ENCODE measurements at places on chromosomes 6 and 20.
A peak's percentile ranks its signal among the peaks of the same experiment; 100 is the strongest.

- DNase-seq: no peak
These were observed 145.1 kb downstream of the PREX1 start for GRCh38 chr20:48682529-48683363.

DNA sequence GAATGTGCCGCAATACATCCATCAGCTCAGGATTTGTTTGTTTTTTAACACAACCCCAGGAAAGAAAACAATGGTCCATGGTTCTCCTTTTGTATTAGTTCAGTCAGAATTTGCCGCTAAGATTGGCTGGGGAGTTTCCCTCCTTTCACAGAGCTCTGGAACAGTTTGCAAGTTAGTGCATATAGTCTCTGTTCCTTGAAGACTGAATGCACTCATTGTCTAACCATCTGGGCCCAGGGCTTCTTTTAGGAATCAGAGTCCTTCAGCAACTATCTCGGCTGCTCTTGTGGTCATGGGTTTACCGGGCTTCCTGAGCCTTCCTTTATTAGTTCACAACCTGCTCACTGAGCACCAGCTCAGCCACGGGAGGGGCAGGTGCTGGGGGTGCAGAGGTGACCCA, 121.3 kb downstream of the SLC23A2 start:
- DNase-seq: no peak

GRCh38 chr20:4869290-4870193, 131.8 kb downstream of the SLC23A2 start:
- DNase-seq: peak; percentile 46

DNA sequence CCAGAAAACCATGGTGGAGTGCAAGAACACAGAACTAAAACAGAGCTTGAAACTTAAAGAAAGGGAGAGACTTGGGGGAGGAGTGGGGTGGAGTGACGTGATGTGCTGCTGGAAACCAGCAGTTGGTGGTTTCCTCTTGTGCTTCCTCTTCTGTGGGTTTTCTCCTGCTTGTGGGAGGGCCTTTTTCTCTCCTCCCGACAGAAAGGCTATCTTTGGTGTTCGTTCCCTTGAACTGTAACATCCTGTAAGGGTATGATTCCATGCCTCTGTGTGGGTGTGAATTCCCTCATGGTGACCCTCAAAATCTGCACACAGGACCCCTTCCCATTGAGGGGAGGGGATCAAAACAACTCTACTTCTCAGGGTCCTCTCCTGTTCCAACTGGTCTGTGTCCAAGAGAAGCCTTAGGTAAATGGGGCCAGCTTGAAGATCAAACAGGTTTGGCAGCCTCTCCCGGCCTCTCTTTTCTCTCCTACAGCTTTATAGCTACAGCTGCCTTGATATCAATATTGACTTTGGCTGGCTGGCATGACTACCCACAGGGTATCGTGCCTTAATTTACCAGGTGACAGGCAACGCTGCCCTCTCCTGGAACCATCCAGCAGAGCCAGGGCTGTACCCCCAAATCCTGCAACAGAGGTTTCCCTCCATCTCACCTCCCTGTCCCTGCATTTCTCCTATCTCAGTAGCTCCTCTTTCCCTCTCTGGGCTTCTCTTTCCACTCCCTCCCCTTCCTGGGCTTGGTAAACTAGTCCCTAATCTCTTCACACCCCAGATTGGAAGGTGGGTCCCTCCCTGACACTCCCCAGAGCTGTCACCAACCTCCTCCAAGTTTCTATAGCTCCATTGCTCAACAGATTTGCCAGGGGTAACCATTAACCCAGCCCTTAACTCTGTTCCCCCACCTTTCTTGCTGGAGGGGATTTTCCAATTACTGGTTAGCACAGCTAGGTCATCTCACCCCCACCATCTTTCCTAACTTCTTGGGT, 1.5 kb upstream of the MSH5 start:
- peak; percentile 83 for DNase-seq

- DNase-seq: no peak
These were observed 4.0 kb upstream of the GABRR1 start for GRCh38 chr6:89221129-89221528.

DNA sequence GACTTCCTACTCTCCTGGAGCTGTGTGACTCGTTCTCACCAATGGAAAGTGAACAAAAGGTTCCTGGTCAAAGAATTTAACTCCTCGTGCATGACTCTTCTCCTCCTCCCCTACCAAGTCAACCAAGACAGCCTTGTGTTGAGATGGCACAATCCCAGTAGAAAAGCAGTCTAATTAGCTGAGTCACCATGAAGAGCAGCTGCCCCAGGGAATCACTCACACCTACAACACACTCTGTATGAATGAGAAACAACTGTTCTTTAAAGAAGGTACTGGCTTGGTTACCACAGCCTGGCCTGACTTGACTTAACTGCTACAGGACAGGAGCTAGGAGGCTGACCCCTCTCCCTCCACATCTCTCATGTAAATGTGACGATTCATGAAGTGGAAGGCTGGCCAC, 2.9 kb upstream of the HLA-DOB start:
- no peak for DNase-seq

GRCh38 chr6:35219683-35220326, 6.0 kb downstream of the SCUBE3 start:
- DNase-seq: no peak

GRCh38 chr6:159259441-159260125, 90.4 kb downstream of the FNDC1 start:
- no peak for DNase-seq

GRCh38 chr20:40090236-40090635, 598.8 kb downstream of the MAFB start:
- no peak for DNase-seq

- no peak for DNase-seq
These were observed 55.3 kb upstream of the BTN3A2 start for GRCh38 chr6:26309731-26310142.

All from CD4-positive, alpha-beta T cell treated with Interleukin-4 for 1 hour (primary cell).